ENCODE measurements at places on chromosomes 5 and 9. TPM values are rescaled to one million over a fixed set of nuclear protein-coding genes. Genes with fewer than 3 reads are reported as not detected.

Gene IGFBPL1
- polyA plus RNA-seq, result 1.6 TPM

Gene SOHLH1
- not detected for polyA plus RNA-seq

Gene NSD1
- 53.0 TPM for polyA plus RNA-seq

Gene TAS2R1
- polyA plus RNA-seq, result not detected

Gene IL31RA
- 0.11 TPM for polyA plus RNA-seq

Gene RAPGEF6
- 18.2 TPM for polyA plus RNA-seq

Gene BNC2
- 10.8 TPM for polyA plus RNA-seq
